ENCODE measurements at places on chromosomes 3 and 15.

- DNase-seq: no peak
These were observed 1457.9 kb upstream of the CADM2 start for GRCh38 chr3:83500931-83501330.

DNA sequence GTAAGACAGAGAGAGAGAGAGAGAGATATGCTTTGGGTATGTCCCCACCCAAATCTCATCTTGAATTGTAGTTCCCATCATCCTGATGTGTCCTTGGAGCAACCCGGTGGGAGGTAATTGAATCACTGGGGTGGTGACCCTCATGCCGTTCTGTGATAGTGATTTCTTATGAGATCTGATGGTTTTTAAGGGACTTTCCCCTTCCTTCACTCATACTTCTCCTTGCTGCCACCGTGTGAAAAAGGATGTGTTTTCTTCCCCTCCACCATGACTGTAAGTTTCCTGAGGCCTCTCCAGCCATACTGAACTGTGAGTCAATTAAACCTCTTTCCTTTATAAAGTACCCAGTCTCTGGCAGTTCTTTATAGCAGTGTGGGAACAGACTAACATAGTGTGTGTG, 60.3 kb downstream of the EOMES start:
- DNase-seq: no peak

DNA sequence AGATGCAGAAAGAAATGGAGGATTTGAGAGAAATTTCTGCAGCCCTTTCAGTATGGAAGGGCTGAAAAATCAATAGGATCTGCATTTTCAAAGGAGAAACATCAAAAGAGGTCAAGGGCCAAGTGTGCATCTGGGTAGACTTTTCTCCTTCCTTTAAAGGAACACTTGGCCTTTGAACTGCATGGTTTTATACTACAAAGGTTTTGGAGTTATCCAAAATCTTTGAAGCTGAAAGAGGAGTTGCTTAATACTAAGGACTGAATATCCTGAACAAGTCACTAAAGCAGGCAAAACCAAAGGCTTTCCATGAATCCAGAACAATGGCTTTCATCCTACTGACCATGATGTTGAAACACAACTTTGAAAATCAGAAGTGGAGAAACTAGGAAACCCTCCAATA, 553.7 kb upstream of the LMCD1 start:
- DNase-seq: no peak

DNA sequence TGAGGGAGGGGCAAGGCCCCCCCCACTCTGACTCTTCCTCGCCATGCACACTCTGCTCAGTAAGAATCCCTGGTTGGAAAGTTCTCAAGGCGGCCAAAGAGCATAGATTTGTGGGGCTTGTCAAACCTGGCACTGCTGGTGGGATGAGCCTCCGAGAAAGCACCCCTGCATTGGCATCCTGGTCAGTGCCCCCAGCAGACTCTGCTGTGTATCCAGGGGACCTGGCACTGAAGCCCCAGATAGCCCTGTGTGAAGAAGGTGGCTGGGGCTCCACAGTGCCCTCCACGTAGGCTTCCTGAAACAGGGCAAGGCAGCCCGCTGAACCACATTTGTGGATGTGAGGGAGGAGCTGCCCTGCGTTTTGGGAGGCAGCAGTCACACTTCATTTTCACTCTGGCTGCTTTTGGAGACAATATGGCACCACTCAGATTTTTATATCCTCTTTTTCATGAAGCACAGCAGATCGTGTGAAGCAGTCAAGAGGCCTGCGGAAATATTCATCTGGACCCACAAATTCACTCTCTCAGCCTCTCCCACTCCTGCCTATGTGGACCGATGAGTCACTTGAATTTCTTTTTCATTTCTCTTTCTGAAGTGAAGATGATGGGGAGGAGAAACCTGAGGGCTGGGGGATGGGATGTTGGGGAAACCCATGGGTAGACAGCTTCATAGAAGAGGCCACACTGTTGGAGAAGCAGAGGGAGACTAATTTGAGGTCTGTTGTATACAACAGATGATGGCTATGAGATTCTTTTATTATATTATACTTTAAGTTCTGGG, 88.7 kb upstream of the BCL6 start:
- DNase-seq: no peak

DNA sequence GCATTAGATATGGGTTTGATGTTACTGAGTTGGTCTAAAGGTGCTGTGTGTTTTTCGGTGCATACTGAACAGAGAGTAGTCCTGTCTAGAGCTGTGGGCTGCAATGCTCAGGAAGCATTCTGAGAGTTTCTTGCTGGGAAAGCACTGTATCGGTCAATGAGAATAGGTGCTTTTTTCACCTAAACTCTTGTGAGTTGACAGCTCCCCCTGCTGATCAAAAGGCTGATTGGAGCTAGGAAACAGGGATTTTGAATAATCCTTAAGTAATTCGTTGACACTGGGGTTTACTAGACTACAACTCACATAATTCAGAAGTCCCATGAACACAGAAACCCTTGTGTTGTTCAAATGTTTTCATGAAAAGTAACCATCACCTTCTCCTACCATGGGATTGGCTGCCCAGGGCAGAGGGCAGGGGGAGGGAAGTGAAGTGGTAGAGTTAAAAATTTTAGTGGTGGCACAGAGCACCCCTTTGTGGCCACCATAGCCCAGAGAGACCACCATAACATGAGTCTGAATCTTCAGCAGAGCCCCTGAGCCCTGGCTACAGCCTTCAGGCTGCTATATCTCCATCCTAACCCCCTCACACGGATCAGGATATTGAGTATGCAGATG, 13.0 kb upstream of the MANF start:
- no peak for DNase-seq

DNA sequence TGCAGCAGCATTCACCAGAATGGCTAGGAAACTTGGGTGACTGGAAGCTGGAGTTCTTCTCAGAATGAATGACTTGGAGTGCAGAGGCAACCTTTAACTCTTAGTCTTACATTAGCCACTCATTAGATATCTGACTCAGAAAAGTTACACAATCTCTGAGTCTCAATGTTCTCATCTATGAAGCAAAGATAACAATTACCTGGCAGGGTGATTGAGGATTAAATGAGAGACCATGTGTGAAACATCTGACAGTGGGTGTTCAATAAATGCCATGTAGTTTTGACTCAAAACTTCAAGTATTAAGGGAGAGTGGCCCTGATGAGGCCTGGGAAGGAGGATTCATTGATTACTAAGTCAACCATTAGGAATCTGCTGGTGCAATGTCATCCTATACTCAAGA, 48.3 kb downstream of the MRPL3 start:
- DNase-seq: no peak

- DNase-seq: no peak
These were observed 330.2 kb downstream of the EPHB1 start for GRCh38 chr3:135125171-135125801.

DNA sequence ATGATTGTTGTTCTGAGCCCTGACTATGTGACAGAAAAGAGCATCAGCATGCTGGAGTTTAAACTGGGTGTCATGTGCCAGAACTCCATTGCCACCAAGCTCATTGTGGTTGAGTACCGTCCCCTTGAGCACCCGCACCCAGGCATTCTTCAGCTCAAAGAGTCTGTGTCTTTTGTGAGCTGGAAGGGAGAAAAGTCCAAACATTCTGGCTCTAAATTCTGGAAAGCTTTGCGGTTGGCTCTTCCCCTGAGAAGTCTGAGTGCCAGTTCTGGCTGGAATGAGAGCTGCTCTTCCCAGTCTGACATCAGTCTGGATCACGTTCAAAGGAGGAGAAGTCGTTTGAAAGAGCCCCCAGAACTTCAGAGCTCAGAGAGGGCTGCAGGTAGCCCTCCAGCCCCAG, 142.0 kb downstream of the IL1RAP start:
- DNase-seq: no peak

- no peak for DNase-seq
These were observed 126.3 kb upstream of the TMEM108 start for GRCh38 chr3:132911741-132912415.

GRCh38 chr15:22918056-22918455, 62.1 kb downstream of the CYFIP1 start:
- no peak for DNase-seq

- DNase-seq: no peak
These were observed 125.0 kb upstream of the PLXNA1 start for GRCh38 chr3:126857928-126858327.

- DNase-seq: no peak
These were observed 59.6 kb upstream of the GOLIM4 start for GRCh38 chr3:168155303-168155702.

GRCh38 chr3:122810734-122811133, 15.9 kb downstream of the SLC49A4 start:
- DNase-seq: no peak

DNA sequence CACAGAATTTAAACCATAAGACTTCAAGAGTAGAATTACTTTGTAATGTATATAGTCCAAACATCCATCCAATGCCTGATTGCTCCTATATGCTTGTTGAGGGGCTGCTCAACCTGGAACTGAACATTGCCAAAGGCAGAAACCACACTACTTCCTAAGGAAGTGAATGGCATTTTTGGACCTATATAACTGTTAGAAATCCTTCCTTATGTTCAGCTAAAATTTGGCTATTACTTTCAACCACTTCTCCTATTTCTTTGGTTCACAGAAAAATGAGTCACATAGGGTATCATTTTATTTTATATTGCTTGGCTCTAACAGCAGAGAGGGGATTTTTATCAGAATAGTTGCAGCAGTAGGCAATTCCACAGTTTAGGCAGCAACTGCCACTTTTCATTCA, 342.1 kb downstream of the SLC9A9 start:
- no peak for DNase-seq

GRCh38 chr3:146313746-146314111, 62.8 kb upstream of the PLSCR4 start:
- no peak for DNase-seq

GRCh38 chr3:53780806-53781205, 65.4 kb downstream of the CHDH start:
- DNase-seq: no peak

DNA sequence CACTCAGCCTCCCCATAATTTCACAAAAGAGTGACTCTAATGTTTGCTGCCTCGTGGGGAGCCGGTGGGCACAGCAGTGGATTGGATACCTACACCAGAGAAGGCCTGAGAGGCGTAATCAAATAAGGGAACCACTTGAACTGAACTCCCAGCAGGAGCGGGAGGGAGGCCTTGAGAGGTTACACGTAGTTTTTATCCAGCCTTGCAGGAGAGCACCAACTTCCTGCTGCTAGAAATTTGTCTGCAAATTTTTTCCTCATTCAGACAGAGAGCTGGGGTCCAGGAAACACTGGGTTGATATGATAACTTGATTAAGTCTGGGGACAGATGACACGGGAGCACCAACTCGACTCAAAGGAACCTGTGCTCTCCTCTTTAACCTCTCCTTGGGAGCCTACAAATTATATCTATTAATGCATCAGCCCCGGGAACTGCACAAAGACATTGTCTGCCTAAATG, 69.8 kb downstream of the HES1 start:
- no peak for DNase-seq

DNA sequence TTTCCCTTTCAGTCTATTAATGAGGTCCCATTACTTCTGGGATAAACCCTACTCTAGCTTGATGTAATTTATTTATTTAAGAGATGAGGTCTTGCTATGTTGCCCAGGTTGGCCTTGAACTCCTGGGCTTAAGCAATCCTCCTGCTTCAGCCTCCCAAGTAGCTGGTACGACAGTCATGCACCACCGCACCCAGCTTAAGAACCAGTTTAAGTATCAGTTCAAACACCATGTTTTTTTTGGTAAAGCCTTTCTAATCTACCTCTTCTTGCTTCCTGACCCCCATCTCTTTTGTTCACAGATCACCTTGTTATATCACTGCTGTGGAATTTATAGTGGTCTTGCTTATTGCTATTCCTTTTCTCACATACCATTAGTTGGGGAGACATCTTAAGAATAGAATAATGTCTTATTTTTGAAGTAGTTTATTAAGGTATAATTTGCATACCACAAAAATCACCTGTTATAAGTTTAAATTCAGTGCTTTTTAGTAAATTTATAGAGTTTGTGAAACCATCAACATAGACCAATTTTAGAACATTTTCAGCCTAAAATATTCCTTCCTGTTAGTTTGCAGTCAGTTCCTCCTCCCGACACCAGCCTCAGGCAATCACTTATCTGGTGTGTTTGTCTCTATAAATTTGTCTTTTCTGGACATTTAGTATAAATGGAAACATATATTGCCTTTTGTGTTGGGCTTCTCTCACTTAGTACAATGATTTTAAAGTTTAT, 257.9 kb downstream of the PDCD6IP start:
- no peak for DNase-seq

DNA sequence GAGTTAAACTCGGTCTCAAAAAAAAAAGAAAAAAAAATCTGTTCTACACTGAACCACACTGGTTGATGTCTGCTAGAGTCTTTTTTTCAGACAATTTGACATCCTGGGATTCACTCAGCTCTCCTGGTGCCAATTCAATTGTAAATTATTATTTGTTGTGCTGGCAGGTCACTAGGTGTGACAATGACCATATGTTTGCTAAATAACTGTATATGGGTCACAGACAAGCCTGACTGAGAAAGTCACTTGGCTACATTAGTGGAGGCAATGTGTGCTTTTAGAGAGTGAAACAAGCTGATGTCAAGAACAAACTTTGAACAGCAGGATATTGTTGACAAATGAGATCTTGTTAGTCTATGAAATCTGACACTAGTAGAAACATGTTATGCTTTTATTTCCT, 1379.1 kb downstream of the ZPLD1 start:
- no peak for DNase-seq

GRCh38 chr3:16842272-16843270, 42.2 kb upstream of the PLCL2 start:
- no peak for DNase-seq

Data from cerebellar nuclear complex (tissue), 1 donor.